ENCODE measurements at places on chromosomes 7 and 10.

- no peak for DNase-seq
These were observed 12.8 kb downstream of the ZC3HAV1L start for GRCh38 chr7:139023076-139023475.

- no peak for DNase-seq
These were observed 74.2 kb downstream of the EZH2 start for GRCh38 chr7:148809856-148810255.

DNA sequence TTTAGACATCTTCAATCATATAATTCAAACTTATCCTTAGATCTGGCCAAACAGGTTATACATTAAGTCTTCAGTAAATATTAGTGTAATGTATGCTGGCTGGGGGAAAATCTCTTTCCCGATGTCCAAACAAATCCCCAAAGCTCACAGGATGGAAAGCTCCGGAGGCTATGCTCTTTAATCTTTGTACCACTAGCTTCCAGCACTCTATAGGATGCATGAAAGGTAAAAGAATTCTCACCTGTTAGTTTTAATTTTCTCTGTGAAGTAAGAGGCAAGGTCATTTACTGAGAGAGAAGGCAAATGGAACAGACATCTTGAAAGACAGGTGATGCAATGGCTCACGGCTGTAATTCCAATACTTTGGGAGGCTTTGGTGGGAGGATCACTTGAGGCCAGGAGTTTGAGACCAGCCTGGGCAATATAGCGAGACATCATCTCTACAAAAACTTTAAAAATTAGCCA is 99.8 kb upstream of the KIF5B start:
- no peak for DNase-seq

DNA sequence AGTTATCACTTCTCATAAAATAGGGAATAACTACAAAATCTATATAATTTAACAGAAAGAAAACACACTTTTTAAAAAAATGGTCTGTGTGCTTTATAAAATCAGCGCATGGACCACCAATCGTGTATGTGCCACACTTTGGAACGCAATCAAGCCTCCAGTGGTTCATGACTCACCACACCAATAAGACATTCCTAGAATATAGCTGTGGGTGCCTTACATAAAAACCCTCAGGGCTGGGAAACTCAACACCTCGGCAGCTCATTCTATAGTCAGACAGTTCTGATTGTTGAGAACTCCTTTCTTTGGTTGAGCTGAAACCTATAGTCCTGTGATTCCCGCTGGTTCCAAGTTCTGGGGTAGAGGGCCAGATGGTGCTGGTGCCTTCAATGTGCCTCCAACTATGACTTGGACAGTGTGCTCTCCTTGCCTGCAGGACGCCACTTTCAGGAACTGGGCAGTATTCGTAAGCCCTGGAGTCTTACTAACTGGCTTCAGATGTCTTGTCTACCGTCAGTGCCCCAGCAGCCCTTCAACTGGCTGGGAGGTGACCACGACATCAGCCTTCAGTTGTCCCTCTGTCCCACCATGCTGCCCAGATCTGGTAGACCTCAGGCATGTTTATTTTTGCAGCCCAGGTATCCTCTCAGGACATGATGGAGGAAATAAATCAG is 135.7 kb upstream of the GDF10 start:
- no peak for DNase-seq

- DNase-seq, result no peak
These were observed 185.7 kb downstream of the TFEC start for GRCh38 chr7:115844857-115845256.

DNA sequence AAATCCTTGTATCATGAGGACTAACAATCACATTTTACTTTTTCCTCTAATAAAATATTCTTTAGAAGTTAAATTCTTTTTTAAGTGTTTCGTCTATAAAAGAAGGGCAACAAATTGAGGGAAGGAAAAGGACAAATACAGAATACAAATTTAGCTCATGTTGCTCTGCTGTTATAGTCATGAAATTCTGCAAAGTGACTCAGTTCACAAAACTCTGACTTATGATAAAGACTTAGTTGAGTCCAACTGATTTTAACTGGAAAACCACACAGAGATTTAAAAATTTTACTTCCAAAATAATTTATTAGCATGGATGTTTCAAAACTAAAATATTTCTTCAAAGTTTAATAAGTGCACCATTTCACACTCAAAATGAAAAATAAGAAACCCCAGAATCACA is 75.0 kb upstream of the GPR22 start:
- no peak for DNase-seq

DNA sequence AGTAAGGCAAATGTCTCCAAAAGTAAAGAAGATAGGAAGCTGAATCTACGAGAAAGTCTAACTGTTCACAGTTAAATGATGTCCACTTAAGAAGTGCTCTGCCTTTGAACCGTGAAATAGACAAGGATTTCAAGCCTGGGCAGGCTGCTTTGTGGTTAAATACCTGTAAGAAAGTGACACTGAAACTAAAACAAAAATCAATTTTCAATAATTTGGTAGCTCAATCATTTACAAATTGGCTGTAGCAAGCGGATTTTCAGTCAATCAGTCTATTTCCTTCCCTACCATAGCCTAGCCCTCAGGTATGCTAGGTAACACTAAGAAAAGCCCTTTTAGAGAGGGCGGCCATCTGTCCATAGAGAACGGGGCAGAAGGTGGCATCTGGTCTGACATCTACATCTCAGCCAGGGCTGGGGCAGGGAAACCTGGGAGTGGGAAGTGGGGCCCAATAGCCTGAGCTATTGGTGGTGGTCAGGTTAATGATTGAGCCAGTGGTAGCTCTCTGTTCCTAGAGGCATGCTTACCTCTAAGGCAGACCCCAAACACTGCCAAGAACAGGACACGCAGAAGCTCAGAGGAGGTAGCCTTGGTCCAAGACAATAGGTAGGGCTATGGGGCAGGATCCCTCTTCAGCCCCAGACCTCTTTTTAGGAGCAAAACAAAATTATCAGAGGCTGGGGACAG is 223.2 kb downstream of the CCSER2 start:
- DNase-seq, result no peak

DNA sequence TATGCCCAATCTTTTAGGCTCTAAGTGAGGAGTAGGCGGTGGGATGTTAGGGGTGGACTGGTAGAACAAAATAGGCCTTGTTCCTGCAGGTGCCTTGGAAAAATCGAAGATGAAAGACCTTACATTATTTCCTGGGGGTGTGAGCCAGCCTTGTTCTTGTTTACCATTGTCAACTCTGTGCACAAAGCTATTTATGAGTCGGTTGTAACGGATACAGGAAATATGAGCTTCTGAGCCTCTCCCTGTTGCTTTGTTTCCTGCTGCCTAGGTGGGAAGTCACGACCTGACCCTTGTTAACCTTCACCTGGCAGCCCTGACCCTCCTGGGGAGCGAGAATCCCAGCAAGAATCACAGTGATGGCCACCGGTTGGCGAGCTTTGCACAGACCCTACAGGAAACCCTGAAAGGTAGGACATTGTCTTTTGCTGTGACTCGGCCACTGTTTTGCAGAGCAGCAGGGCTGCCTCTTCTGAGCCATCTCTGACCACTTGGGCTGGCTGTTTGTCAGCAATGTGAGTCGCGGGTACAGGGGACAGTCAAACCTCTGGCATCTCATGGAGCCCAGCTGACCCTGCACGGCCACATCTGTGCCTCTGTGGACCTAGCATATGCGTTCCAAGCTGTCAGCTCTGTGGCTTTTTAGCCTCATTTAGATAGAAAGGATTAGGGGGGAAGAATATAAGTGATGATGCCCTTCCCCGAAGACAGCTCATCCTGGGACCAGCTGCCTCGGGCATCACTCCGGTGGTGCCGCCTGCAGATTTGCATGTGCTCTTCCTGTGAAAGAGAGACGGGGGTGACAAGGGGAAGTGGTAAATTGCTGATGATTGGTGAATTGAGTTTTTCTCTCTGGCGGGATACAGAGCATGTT is 102.1 kb upstream of the ANLN start:
- no peak for DNase-seq

DNA sequence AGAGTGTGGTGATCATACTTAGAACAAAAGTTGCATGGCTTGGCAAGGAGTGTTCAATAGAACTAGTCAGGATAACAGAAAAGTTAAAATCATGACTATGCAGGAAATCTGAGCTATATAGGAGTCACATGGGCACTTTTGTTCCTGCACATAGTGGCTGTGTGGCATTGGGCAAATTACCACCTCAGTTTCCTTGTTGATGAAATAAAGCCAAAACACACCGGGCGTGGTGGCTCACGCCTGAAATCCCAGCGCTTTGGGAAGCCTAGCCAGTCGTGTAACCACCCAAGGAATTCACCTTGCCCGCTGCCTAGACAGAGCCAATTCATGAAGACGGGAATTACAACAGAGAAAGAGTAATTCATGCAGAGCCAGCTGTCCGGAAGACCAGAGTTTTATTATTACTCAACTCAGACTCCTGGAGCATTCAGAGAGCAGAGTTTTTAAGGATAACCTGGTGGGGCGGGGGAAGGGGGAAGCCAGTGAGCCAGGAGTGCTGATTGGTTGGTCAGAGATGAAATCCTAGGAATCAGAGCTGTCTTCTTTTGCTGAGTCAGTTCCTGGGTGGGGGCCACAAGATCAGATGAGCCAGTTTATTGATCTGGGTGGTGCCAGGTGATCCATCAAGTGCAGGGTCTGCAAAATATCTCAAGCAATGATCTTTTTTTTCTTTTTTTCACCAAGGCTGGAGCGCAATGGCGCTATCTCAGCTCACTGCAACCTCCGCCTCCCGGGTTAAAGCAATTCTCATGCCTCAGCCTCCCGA is 6.4 kb upstream of the MKRN1 start:
- DNase-seq, result no peak

DNA sequence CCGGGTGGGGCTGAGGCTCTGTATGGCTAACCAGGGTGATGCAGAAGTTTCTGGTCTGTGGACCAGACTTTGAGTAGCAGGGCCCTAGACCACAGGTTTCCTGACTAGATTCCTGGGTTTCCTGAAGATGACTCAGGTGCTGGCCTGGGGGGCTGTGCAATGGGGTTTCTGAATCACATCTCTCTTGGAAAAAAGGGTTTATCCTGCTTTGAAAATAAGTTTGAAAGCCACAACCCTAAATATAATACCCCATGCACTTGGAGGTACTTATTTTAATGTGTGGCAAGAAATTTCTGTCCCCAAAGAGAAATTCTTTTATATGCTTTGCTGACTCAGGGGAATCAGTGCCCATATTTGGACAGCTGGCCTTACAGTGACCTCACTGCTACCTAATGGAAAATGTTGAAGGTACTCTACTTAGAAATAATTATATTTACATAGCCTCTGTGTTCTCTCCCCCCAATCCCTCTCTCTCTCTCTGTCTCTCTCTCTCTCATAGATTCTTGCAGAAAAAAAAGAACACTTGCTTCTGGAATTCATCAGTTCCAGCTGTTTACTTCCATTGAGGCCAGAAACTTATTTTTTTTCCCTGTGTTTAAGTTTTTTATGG is 184.4 kb upstream of the LYZL2 start:
- DNase-seq, result no peak

- no peak for DNase-seq
These were observed 29.1 kb downstream of the LRRC18 start for GRCh38 chr10:48910548-48910947.

- no peak for DNase-seq
These were observed 661.7 kb upstream of the SORCS1 start for GRCh38 chr10:107826171-107826570.

DNA sequence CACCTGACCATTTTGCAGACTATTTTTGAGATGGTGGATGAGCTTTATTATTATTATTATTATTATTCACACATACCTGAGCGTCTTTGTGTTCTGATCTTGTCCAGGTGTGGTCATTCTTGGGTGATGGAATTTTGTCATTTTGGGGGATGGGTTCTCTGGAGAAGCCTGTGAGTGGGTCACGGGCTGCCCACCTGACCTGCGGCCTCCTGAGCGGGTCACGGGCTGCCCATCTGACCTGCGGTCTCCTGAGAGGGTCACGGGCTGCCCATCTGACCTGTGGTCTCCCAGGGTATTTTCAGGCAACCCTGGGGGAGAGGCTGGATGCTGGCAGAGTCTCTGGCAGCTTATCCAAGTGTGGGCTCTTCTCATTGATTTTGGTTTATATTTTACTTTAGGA is 7.3 kb downstream of the SCART1 start:
- DNase-seq, result no peak

GRCh38 chr7:139745678-139746143 is 32.1 kb downstream of the HIPK2 start:
- peak; percentile 33 for DNase-seq

GRCh38 chr7:39051707-39052106 is 74.0 kb downstream of the POU6F2 start:
- DNase-seq, result no peak

DNA sequence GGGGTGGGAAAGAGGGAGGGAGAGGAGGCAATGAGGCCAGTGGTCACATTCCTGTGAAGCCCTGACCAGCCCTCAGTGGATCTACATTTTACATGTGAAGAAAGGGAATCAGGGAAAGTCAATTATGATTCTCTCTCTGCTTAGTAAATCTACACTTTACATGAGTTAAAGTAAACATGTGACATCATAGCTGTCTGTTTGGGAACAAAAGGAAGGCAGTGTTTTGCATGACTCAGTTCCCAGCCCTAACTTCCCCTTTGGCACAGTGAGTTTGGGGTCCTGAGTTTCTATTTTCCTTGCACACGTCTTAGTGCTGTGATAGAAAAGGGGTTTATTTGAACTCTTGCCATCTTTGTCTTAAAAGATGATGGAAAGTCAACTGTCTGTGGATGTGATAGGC is 615.1 kb downstream of the SDK1 start:
- no peak for DNase-seq

DNA sequence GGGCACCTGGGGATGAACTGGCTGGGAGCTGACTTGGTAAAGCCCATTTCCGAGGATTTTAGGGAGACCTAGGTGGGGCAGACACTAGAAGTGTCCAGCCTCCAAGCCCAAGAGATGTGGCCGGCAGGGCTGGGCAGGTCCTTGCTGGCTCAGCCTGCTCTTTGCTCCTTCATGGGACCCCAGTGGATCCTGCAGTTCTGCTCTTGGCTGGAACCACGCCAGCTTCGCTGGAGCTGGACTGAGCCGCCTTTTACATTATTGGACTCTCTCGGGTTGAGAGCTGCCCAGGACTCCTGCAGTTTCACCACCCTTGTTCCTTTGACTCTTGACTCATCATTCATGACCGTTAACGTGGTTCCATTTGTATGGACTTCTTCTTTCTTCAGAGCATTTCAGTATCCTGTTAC is 5.7 kb downstream of the PPIF start:
- no peak for DNase-seq

DNA sequence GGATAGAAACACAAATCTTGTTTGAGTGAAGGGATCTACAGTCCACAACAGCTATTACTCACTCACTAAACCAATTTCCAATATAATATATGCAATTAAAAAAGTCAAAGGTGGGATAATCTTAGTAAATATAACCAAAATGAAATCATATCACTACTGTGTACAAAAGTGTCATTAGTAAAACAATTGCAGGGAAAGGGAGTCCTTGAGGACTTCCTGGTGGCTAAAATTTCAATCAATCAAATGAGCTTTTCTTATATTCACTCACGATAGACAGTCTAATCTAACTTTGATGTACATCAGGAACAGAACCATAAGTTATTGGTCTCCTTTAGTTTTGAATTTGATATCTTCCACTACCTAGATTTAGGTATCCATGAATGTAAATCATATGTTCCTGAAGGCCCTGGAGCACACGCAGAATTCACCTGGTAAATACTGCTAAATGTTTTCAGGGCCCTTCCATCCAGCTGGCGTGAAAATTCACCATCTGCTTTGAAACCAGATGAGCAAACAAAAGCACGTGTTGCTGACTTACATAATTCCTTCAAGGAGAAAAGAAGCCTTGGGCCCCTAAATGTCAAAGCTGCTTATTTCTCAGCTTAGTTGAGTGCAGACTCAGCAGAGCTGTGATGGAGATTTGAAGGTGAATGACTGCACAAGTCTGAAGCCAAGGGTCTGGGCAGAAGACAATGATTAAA is 159.3 kb upstream of the TMEM196 start:
- no peak for DNase-seq

GRCh38 chr10:24449321-24449740 is 240.4 kb downstream of the KIAA1217 start:
- no peak for DNase-seq

GRCh38 chr7:50793120-50793946 is 10.6 kb upstream of the GRB10 start:
- peak; percentile 67 for DNase-seq

All from right kidney (tissue), 9 donors.